CD4-positive, alpha-beta T cell (primary cell): ENCODE measurements at places on chromosomes 2 and 18.

DNA sequence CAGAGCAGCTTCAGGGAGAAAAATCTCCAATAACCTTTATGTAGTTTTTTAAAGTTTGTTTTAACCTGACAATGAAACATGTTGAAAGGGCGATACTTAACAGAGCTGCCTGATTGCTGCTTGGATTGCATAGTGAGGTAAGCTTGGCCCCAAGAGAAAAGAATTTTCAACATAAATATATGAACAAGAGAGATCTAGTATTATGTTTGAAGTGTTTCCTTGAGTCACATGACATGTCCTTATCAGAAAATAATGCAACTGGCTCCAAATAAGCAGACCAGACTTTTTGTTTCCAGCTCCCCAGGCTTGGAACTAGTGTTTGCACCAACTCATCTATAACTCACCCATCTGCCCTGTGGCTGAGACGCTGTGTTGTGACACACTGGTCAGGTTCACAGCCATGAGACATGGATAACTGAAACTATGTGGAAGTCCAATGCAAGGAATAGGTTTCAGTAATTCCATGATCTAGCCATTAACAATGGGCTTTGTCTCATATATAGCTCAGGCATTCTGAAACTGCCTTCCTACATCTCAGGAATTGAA lies 44.7 kb downstream of the ABCB11 start:
- no peaks in the 10 kb centered on the region for H3K36me3 ChIP-seq
- no peaks in the 10 kb centered on the region for H3K4me1 ChIP-seq
- no peak for DNase-seq
- H3K27ac ChIP-seq = no peak overlapping the region
- H3K4me3 ChIP-seq = no peak overlapping the region
- no peaks in the 10 kb centered on the region for H3K27me3 ChIP-seq

GRCh38 chr2:204177977-204178522 lies 241.5 kb downstream of the ICOS start:
- no peaks in the 10 kb centered on the region for H3K36me3 ChIP-seq
- no peak overlapping the region for H3K4me3 ChIP-seq
- H3K27ac ChIP-seq = no peak overlapping the region
- peaks cover 6% of the 10 kb centered on the region for H3K27me3 ChIP-seq

DNA sequence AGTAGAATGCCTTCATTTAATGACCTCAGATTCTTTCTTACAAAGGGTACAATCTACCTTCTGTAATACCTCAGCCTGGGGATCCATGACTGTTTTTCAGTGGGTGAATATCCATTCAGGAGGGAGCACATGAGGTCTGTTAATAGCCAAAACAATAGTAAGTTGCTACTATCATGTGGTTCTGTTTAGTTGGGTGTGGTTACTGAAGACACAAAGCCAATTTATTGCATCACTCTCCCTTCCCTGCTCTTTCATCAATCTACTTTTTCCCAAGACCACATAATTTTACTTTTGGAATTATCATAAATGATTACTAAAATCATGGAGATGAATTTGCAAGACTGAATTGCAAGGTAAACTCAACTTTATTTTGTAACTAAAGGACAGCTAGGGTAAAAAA lies 254.2 kb downstream of the GALNT13 start:
- no peak overlapping the region for H3K4me3 ChIP-seq
- no peak for DNase-seq
- no peak overlapping the region for H3K27ac ChIP-seq
- H3K36me3 ChIP-seq = no peaks in the 10 kb centered on the region
- H3K4me1 ChIP-seq = no peaks in the 10 kb centered on the region

- no peaks in the 10 kb centered on the region for H3K4me1 ChIP-seq
- no peaks in the 10 kb centered on the region for H3K36me3 ChIP-seq
- H3K27ac ChIP-seq = no peak overlapping the region
- DNase-seq = no peak
- H3K27me3 ChIP-seq = no peaks in the 10 kb centered on the region
- no peak overlapping the region for H3K4me3 ChIP-seq
Measured at GRCh38 chr18:50857694-50858093, 21.2 kb upstream of the ME2 start.

GRCh38 chr2:133346654-133347053 lies 221.6 kb downstream of the NCKAP5 start:
- no peak overlapping the region for H3K4me3 ChIP-seq
- DNase-seq = no peak
- H3K4me1 ChIP-seq = no peaks in the 10 kb centered on the region
- H3K27ac ChIP-seq = no peak overlapping the region

GRCh38 chr2:144516411-144516980 lies 3.4 kb downstream of the ZEB2 start:
- peaks cover 34% of the 10 kb centered on the region for H3K4me1 ChIP-seq
- H3K27ac ChIP-seq = no peak overlapping the region
- no peaks in the 10 kb centered on the region for H3K36me3 ChIP-seq
